ENCODE measurements at places on chromosomes 6 and 20.

DNA sequence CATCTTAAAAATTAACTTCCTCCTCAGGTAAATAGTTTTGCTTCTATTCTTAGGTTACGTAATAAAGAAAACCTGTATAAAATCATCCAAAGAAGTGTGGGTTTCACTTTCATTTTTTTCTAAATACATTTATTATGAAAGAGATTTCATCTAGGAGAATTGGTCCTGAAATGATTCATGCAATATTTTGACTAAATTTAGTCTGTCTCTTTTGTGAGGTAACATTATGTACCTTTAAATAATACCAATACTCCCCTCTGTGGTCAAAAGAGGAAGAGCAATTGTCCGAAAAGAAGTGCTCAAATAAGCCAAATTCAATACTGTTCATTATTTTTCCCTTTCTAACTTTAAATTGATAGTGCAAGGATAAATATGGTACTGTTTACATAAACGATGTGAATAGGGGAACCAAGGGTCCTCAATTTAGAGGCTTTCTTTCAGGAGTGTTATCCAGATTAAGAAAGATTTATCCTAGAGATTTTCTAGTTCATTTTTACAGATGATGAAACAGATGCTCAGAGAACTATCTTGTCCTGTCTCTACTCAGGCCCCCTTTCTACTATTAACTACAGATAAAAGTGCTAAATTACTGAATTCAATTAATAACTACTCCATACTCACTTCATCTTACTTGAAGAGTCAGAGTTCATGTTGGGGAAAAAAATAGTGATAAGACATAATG is 26.2 kb downstream of the CYP39A1 start:
- DNase-seq = no peak

DNA sequence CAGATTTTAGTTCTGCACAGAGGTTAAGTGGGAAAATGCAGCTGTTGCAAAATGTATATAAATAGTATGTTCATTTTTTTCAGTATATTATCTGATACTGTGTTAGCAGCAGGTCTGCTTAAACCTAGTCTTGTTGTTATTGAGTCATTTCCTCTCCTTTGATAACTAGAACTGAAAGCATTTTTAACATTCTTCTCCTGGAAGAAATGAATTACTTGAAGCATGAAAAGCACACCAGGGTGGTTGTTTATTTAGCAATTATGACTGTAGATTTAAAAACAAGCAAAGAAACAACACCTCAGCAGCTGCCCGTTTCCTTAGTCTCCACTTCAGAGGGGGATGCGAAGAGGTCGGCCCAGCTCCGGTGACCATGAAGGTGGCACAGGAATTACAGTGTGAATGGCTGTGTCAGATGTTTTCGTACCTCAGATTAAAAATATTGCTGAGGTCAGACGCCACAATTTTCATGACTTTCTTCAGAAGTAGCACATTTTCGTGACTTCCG is 53.5 kb downstream of the GOPC start:
- no peak for DNase-seq

GRCh38 chr6:14210077-14210476 is 92.5 kb downstream of the CD83 start:
- no peak for DNase-seq

DNA sequence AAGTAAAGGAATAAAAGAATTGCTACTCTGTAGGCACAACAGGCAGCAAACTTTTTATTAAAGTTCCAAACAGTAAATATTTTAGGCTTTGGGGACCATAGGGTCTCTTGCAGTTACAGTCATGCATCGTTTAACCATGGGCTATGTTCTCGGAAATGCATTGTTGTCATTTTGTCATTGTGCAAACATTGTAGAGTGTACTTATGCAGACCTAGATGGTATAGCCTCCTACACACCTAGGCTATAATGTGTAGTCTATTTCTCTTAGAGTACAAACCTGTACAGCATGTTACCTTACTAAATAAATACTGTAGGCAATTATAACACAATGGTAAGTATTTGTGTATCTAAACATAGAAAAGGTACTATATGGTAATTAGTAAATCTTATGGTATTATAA is 54.7 kb downstream of the CDS2 start:
- no peak for DNase-seq

All from stimulated activated CD4-positive, alpha-beta T cell treated with anti-CD3 and anti-CD28 coated beads, Interleukin-2, amount 100 ng/mL, for 24 hours (primary cell).